ENCODE measurements at places on chromosomes 3 and 15.

GRCh38 chr3:38029400-38030125, at the start of gene PLCD1:
Gene PLCD1, minus strand, starts transcription at chr3:38029642. Its CDS starts 103 bp downstream, at chr3:38029539.
- DNase-seq = no peak

GRCh38 chr15:35697549-35698299, 151.8 kb upstream of the DPH6 start:
- no peak for DNase-seq

GRCh38 chr3:16319307-16319706, 54.3 kb downstream of the OXNAD1 start:
- no peak for DNase-seq

GRCh38 chr3:87413814-87414213, 137.4 kb upstream of the POU1F1 start:
- DNase-seq = no peak

GRCh38 chr3:155428563-155428962, 135.1 kb upstream of the STRIT1 start:
- no peak for DNase-seq

- DNase-seq = no peak
Measured at GRCh38 chr3:128506754-128507153, 13.8 kb upstream of the GATA2 start.

GRCh38 chr3:49869525-49870126, at the start of gene CAMKV:
Gene CAMKV, minus strand, starts transcription at chr3:49869906. Its CDS starts 7,518 bp downstream, at chr3:49862388.
- DNase-seq = no peak
